ENCODE measurements at places on chromosomes 6 and 20. TPM values are rescaled to one million over a fixed set of nuclear protein-coding genes. Genes with fewer than 3 reads are reported as not detected.

Gene RHAG
- not detected for total RNA-seq

Gene FHL5
- total RNA-seq, result not detected

Gene RBM38
- total RNA-seq, result 7.6 TPM

Gene CST3
- 124 TPM for total RNA-seq

Gene PLEKHG1
- total RNA-seq, result 10.5 TPM

Gene UST
- 26.9 TPM for total RNA-seq

Gene TNXB
- total RNA-seq, result 2.4 TPM

Gene ZSCAN23
- total RNA-seq, result 2.4 TPM

Gene ISM1
- total RNA-seq, result not detected

Gene JAG1
- 310 TPM for total RNA-seq

Gene ATF6B
- total RNA-seq, result 11.1 TPM

Gene RAD21L1
- under 0.01 TPM for total RNA-seq

Gene IL17A
- not detected for total RNA-seq
